NCI-H510A (cell line): ENCODE measurements at places on chromosomes 16 and 17.

DNA sequence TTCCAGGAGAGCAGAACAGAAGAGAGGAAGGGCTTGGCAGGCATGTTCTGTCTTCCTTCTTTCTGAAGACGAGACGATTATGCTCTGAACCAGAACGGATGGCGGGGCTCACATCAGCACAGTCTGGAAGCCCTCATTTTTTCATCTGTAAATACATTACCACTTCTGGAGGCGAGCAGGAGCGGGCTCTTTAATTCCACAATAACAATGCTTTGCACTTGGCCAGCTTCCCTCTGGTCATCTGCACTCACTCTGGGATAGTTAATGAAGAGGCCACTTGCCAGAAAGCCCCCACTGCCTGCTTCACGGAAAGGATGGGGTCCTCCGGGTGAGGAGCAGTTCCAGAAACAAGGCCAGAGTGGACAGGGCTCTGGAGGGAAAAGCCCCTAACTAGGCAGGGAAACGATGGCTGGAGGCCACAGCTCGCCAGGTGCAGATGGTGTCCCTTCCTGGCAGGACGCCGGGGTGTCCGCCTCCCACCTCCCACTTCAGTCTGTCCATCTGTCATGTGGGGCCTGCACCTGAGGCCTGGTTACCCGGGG lies 13.1 kb upstream of the BCAR1 start:
- no peak for DNase-seq

DNA sequence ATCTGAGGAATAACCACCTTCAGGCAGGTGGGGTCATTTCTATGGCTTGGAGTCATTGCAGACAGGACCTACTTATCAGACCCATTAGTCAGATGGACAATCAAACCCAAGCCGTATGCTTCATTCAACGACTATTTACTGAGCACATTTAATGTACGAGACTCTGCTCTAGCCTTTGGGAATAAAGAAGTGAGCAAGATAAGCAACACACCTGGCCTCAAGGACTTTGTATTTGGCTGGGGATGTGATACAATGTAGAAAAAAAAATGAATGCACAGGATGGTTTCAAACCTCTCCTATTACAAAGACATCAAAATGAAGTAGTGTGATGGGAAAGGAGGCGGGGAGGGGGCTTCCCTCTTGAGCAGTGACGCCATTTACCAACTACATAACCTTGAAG lies 311.7 kb downstream of the PMP22 start:
- DNase-seq: no peak

GRCh38 chr16:85286066-85286831 lies 174.0 kb upstream of the CIBAR2 start:
- no peak for DNase-seq

DNA sequence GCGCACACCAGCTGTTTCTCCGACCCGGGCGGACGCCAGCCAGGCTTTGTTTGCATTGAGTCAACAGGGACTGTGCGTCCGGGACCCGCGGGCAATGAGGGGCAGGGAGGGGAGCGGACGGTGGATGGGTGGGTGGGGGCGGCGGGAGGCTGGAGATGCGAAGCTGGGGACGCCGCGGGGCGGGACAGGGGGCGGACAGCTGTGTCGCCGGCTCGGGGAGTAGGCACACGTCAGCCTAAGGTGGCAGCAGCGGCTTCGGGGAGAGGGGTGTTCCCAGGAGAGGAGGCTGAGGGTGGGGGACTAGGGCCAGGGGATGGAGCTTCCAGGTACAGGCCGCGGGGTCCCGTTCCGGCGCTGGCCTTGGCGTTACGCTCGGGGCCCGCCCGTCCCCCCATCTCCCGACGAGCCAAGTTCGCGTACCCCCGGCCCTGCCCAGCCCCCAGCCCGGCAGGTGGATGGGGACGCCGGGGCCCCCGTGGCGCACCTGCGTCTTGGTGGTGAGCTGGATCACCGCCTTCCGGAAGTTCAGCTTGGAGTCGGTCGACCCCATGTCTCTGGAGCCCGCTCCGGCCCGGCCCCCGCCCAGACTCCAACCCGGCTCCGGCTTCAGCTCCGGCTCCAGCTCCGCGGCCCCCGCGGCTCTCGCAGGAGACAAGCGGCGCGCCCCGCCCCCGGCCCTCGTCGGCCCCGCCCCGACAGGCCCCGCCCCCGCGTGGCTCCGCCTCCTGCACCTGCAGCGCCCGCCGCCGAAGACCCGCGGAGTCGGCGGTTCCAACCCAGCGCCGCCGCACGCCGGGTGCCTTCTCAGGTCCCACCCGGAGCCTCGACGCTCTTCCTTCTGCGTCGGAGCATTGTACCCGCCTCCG lies at the start of gene HID1:
HID1 (minus strand) TSS at position 653 of the 866 bp plus-strand sequence; CDS start at position 550, 103 bp downstream.
- peak; percentile 77 for DNase-seq

DNA sequence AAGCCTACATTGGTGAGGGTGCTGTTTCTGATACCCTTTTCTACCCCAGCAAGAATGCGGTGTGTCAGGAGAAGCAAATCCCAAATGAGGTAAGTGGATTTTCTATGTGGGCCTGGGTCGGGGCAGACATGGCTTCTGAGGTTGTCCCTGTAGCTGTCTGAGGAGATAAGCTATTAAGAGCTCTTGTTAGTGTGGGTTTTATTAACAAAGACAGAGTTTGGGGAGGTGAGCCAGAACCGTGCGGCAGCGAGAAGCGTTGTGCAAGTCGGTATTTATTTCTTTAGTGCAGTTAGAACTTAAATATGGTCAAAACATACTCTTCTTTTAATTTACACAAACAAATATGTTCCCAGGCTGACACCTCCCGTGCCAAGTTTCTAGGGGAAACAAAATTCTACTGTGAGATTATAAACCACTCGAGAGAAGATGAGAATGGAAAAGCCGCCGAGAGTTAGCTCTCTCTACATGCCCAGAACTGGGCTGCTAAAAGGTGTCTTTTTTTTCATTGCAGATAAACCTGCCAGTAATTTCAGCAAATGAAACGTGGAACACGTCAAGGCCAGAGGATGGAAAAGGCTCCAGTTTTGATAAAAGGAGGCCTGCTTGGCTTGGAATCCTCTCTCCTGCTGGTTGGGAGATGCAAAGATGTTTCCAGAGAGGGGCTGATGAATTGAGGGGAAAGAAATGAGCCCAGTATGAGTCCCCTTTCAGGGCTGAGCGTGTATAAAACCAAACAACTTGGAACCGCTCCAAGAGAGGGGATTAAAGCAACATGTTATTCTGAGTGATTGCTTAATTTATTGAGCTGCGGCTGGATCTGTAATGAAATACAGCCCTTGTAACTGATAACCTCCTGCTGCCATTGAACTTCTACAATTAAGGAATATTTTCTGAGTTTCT lies 254.6 kb downstream of the MRTFB start:
- no peak for DNase-seq

- DNase-seq: no peak
These were observed 75.7 kb downstream of the SPAG9 start for GRCh38 chr17:51044976-51045375.

DNA sequence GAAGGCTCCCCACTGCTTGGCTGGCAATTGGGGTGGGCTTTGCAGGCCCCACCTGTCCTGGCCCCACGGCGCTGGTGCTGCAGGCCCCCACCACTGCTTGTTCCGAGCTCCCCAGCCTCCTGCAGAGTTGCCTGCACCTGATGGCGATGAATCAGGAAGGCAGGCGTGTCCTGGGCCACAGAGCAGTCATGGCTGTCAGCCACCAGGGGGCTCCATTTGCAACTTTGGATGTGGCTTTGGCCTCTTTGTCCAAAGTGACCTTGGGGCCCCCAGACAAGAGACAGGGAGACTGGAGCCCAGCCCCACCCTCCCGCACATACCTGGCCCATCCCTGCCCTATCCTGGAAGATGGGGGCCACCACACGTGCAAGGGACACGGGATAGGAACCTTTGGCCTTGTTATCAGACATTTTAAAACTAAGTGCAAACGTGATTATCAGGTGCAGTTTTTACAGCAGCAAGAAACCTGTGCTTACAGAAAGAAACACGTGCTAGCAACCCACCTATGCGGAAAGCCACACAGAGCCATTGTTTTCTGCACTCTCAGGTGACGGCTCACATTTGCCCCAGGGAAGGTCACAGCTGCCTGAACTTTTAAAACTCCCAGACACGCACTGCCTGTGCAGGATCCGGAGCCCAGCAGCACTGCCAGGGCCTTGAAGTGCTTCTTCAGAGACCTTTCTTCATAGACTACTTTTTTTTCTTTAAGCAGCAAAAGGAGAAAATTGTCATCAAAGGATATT lies at the start of gene DNASE1:
DNASE1 (plus strand) TSS at position 443 of the 743 bp plus-strand sequence. CDS start 683 bp downstream, outside the sequence.
- no peak for DNase-seq

- no peak for DNase-seq
These were observed 8.9 kb downstream of the CFAP20 start for GRCh38 chr16:58120234-58120633.
